ENCODE measurements at places on chromosomes 5 and 9. TPM values are rescaled to one million over a fixed set of nuclear protein-coding genes. Genes with fewer than 3 reads are reported as not detected.

Gene HRCT1
- 0.33 TPM for total RNA-seq

Gene PCDHA12
- 10.7 TPM for total RNA-seq

Gene IRX1
- not detected for total RNA-seq

Gene TYRP1
- 0.94 TPM for total RNA-seq

DNA sequence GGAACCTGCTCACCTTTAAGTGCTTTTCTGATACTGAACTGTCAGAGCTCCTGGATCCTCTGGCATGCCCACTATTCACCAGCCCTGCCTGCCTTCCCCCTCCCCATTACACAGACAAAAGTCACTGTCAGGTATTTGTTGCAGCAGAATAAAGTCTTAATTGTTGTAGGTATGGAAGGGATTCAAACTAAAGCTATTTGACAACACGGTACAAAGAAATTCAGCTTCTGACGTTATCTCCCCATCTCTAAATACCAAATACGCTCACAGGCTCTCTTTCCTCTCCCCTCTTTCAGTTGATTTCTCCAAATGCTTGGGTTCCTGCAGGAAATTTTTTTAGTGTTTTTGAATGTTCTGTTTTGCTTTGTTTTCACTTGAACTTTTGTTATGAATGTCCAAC is 9.3 kb upstream of the TGFBR1 start:
- no peak for DNase-seq

GRCh38 chr5:137393196-137393993 is 105.7 kb downstream of the SPOCK1 start:
- DNase-seq: no peak

- no peak for DNase-seq
Observed at GRCh38 chr5:157971571-157972216, 112.7 kb upstream of the CLINT1 start.

DNA sequence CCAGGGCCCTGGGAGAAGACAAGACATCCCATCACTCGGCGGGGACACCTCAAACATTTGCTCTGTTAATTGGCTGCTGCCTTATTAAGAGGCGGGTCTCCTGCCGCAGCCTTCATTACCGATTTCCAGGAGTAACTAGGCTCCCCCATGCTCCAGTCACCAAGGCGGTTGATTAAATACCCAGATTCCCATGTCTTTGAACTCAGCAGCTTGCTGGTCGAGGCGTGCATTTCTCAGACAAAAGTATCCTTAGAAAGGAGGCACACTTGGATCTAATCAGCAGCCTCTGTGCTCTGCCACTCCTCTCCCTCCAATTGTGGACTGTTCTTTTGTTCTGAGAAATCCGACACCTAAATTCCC is 228.8 kb downstream of the FSTL4 start:
- DNase-seq: no peak

DNA sequence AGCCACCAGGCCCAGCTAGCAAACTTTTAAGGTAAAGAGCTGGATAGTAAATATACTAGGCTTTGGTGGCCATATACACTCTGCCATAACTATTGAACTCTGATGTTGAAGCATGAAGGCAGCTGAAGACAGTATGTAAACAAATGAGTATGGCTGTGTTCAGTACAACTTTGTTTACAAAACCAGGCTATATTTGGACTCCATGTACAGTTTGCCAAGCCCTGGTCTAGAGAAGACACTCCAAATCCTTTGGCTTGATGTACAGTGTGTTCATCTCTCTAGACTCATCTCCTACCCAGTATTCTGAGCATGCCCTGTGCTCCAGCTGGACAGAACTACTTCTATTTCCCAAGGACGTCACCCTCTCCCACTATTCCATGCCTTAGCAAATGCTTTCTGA is 54.3 kb upstream of the MEGF10 start:
- no peak for DNase-seq

- DNase-seq: no peak
Observed at GRCh38 chr9:85973238-85973637, 32.3 kb downstream of the NAA35 start.

DNA sequence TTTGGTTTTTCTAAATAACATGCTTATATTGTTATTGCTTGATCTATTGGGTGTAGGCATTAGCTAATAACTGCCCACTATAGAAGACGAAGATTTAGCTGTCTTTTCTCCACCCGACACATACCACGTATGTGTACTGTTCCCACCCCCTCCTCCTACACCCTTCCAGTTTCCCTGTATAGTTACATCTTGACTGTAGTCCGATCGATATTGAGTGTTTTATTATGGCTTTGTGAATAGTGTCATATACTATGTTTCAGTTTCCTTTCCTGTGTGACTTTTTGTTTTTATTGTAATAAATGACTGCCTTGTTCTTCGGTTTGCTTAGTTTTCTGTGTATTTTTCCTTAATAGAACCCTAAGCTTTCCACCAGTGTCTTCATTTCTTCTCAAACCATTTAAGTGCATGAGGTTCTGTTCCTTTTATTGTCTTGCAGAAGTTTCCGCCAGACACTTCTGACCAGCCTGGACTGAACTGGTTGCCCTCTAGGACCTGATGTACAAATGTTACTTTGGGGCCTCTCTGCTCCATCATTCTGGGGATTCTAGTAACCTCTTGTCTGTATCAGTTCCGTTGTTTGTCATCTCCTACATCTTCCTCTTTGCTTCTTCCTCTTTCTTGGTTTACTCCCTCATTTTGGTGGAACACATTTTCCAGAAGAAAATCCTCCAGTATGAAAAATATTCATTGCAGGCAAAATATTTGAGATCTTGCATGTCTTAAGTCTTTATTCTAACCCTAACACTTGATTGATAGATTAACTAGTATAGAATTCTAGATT is 61.8 kb downstream of the PRKACG start:
- DNase-seq: no peak

- no peak for DNase-seq
Observed at GRCh38 chr5:36919238-36919637, 42.7 kb downstream of the NIPBL start.

- DNase-seq: no peak
Observed at GRCh38 chr5:80034559-80034958, 589 bp upstream of the THBS4 start.

DNA sequence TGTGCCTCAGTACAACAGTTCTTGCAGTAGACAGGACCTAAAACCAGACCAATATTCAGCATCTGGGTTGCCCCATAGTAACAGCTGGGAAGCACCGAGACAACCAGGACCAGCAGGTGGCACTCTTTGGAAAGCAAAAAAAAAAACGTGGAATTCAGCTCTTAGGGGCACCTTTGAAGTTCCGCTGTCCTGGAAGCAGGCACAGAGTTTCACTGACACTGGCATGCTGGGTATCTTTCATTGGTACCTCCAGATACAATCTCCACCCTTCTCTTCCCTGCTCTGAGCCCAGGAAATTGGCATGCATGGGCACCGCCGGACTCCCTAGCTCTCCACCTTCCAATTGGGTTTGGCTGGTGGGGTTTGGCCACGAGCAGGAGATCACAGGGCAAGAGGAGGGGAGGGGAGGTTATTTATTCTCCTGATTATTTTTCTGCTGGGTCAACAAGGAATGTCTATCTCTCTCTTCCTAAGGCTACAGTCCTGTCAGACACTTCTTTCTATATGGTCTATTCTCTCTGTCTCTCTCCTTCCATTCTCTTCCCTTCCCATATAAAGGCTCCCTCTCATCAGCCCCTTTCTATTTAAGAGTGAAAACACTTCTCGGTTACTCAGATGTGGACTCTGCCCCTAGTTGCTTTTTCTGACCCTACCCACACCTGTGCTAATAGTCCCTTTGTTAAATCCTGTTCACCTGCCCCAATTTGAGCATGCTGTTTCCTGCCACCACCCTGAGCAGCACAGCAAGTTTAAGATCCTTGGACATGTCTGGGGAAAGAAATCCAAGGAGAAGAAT is 1.9 kb upstream of the IDNK start:
- DNase-seq: peak; percentile 81

GRCh38 chr5:143739746-143740145 is 72.2 kb upstream of the HMHB1 start:
- no peak for DNase-seq

DNA sequence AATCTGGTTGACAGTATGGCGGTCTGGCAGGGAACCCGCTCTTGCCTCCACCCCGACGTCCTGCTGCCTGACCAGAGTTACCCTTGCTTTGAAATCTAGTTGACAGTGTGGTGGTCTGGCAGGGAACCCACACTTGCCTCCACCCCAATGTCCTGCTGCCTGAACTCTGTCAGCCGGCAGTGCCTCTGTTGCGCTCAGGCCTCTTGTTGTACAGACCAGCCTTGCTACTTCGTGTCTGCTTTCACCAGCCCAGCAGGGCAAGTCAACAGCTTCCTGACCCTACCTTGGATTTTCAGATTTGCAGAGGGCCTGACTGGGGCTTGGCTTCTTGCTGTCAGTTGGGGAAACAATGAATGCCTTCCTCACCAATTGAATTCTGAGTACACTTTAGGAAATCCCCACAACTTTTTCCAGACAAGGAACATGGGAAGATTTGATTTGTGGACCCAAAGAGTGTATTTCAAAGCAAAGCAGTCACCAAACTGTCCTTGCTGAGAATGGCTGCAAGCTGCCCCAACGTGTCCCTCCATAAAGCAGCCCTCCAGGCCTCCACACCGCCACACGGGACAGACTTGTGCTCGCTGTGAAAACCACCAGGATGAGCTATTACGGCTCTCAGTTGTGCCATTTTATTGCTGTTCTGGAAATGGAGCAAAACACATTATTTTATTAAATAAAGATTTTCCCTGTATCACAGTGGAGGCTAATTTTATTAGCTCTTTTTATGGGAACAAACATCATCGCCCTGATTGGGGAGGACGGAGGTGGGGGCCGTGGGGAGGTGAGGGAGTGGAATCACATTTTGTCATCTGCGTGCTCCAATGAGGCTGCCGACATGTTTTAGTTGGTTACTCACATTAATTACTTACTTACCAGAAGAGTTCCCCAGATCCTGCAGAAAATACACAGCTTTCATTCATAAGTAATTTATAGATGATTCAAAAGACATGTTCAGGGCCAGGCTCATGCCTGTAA is 189.3 kb downstream of the AOPEP start:
- DNase-seq: no peak

Measured in A673 (cell line).